Activated gamma-delta T cell treated with Interleukin-2 at 50 U/mL for 16 hours (primary cell): ENCODE measurements at places on chromosomes 1 and 21.

- no peak for DNase-seq
Measured at GRCh38 chr1:200965111-200965805, 58.3 kb downstream of the KIF21B start.

GRCh38 chr1:54331843-54332463 is 74.2 kb downstream of the SSBP3 start:
- DNase-seq, result no peak

GRCh38 chr21:46297338-46298271 is 11.5 kb downstream of the YBEY start:
- DNase-seq, result no peak

DNA sequence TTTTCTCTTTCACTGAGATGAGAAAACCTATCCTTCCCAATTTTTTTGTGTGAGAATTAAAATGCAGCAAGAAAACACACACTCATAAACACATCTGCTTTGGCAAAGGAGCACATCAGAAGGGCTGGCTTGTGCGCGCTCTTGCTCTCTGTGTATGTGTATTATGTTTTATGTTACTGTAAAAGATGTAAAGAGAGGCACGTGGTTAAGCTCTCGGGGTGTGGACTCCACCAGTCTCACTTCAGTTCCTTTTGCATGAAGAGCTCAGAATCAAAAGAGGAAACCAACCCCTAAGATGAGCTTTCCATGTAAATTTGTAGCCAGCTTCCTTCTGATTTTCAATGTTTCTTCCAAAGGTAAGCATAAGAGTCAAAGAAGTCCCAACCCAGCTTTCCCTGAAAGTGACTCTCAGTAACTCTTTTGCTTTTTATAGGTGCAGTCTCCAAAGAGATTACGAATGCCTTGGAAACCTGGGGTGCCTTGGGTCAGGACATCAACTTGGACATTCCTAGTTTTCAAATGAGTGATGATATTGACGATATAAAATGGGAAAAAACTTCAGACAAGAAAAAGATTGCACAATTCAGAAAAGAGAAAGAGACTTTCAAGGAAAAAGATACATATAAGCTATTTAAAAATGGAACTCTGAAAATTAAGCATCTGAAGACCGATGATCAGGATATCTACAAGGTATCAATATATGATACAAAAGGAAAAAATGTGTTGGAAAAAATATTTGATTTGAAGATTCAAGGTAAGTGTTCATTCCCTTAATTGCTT is at the start of gene CD2:
Gene CD2 (plus strand): TSS at position 233 of the 780 bp plus-strand sequence. CDS start 63 bp downstream, at position 296.
- DNase-seq, result no peak

- DNase-seq, result no peak
Measured at GRCh38 chr1:192382758-192383157, 66.0 kb downstream of the RGS21 start.

- DNase-seq, result no peak
Measured at GRCh38 chr1:47555841-47556560, 118.2 kb downstream of the FOXD2 start.

DNA sequence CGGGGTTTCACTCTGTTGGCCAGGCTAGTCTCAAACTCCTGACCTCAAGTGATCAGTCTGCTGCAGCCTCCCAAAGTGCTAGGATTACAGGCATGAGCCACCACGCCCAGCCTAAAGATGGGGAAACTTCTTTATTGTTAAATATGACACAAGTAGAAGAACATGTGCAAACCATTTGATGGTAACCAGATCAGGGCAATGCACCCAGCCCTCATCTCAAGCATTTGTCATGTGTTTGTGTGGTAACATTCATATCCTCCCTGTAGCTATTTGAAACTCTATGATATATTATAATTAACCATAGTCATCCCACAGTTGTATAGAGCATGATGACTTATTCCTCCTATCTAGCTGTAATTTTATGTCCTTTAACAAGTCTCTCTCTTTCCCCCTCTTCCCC is 119.5 kb upstream of the TMPRSS2 start:
- DNase-seq, result no peak

- DNase-seq, result no peak
Measured at GRCh38 chr1:22490309-22490708, 38.7 kb downstream of the ZBTB40 start.

GRCh38 chr1:25888426-25888987 is 13.0 kb upstream of the PAQR7 start:
- DNase-seq, result no peak

DNA sequence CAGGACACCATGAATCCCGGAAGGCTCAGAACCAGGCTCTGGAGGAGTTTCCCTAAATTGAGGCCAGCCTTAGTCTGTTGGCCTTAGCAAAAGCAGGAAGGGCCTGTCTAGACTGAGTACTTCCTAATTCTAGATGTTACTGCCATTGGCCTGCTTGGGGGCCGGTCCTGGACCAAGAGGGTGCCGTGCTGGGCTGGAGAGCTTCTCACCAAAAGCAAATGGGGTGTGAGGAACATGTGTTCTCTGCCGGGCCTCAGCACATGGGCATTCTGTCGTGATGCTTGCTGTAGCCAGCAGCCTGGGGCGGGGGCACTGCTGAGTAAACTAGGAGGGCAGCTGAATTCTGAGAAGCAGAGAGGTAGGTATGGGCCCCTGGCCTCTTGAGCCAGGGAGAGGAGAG is 35.7 kb upstream of the MAN1C1 start:
- DNase-seq, result no peak

DNA sequence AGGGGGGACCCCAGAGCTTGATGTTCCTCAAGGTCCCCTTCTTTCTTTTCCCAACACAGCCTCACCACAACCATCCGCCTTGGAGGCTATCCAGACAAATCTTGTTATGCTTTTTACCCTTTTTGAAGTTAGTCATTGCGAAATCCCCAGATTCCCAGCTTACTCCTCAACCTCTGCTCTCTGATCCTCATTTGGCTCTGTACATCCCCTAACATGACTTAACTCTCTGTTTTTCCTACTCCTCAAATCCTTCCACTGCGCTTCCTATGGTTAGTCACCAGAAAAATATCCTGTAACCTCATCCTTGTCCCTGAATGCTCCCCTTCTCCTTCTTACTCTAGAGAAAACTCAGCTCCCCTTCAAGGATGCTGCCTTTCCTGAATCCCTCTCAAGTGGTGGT is 189.1 kb upstream of the POU3F1 start:
- no peak for DNase-seq

- no peak for DNase-seq
Measured at GRCh38 chr21:19844334-19844733, 1153.9 kb upstream of the NCAM2 start.

GRCh38 chr1:22529901-22530621 is 33.2 kb upstream of the EPHA8 start:
- no peak for DNase-seq

DNA sequence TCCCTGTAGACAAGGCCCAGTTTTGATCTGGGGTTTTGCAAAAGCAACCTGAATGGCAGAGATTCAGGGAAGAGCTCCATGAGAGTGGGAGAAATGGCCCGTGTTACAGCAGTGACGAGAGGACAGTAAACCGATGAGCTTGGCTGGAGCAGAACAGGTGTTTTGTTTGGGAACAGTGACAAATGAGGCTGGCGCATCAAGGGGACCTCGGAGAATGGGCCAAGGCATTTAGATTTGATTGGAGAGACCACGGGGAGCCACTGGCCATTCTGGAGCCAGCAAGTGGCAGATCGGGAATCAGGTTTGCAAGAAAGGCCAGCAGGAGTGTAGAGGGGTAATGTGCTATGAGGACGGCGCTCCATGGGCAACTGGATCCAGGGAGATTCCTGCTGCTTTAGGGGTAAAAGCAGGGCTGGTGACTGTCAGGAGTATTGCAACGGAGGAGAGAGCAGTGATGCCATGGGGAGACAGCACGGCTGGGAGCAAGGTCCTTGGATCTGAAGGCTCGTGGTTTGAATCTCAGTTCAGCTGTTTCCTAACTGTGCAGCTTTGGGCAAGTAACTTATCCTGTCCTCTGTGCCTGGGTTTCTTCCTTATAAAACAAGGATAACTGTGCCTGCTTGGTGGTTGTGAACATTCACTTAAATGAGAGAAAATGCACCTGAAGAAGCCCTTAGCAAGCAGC is 9.9 kb upstream of the KLHDC7A start:
- DNase-seq, result no peak

DNA sequence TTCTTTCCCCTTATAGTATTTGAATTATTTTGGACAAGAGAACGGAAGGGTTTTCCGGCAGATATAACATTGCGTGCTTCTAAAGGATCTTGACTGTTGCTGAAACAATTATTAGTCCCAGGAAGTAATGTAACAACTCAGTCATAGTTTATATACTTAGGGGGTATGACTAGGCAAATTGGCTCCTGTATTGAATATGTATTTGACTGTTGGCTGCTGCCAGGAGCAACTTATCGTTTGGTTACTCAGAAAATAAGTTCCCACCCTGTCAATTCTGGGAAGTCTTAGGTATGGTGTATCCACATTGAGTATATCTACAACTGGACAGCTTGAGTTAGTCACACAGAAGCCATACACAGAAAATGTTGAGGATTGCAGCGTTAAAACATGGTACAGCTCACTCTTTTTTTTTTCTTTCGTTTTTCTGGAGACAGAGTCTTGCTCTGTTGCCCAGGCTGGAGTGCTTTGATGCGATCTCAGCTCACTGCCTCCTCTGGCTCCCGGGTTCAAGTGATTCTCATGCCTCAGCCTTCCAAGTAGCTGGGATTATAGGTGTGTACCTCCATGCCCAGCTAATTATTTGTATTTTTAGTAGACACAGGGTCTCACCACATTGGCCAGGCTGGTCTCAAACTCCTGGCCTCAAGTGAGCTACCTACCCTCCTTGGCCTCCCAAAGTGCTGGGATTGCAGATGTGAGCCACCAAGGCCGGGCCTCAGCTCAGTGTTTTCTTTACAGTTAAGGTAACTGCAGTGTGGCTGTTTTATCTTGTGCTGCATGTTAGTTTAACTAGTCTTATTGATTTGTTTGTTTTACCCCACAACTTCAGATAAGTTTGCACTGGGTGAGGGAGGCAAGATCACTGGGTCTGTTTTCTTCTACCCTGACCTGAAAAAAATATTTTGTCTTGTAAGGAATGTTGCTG is 10.2 kb downstream of the SMAP2 start:
- DNase-seq, result no peak

- DNase-seq, result no peak
Measured at GRCh38 chr1:2953688-2954285, 67.5 kb upstream of the ACTRT2 start.

- no peak for DNase-seq
Measured at GRCh38 chr1:205523261-205523890, 18.9 kb downstream of the CDK18 start.
